Right ventricle myocardium inferior (tissue), 1 donor: ENCODE measurements at places on chromosomes 13 and 19. TPM values are rescaled to one million over a fixed set of nuclear protein-coding genes. Genes with fewer than 3 reads are reported as not detected.

Gene IGFL2
- total RNA-seq = not detected

Gene UGGT2
- total RNA-seq = 10.0 TPM

Gene IPO5
- 94.0 TPM for total RNA-seq

Gene APOE
- 9.9 TPM for total RNA-seq

Gene CEACAM3
- 0.32 TPM for total RNA-seq

Gene ZNF441
- total RNA-seq = 4.2 TPM

Gene FUT2
- not detected for total RNA-seq

Gene JAK3
- total RNA-seq = 1.9 TPM

Gene ANKLE1
- 0.19 TPM for total RNA-seq

DNA sequence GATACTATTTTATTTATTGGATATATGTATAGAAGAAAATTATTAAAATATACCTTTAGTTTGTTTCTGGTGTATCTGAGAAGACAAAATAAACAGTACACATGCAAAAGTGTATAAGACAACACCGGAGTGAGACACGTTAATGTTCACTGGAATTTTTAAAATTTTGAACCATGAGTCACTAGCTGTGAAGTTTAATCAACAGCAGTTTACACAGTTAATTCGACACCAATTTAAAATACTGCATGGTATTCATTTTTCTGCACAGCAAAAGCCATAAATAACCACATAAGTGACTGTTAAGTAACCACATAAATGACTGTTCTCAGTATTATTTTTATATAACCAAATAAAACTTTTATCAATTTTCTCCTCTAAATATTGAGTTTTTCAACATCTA is 418.7 kb upstream of the NBEA start:
- no peak for DNase-seq

DNA sequence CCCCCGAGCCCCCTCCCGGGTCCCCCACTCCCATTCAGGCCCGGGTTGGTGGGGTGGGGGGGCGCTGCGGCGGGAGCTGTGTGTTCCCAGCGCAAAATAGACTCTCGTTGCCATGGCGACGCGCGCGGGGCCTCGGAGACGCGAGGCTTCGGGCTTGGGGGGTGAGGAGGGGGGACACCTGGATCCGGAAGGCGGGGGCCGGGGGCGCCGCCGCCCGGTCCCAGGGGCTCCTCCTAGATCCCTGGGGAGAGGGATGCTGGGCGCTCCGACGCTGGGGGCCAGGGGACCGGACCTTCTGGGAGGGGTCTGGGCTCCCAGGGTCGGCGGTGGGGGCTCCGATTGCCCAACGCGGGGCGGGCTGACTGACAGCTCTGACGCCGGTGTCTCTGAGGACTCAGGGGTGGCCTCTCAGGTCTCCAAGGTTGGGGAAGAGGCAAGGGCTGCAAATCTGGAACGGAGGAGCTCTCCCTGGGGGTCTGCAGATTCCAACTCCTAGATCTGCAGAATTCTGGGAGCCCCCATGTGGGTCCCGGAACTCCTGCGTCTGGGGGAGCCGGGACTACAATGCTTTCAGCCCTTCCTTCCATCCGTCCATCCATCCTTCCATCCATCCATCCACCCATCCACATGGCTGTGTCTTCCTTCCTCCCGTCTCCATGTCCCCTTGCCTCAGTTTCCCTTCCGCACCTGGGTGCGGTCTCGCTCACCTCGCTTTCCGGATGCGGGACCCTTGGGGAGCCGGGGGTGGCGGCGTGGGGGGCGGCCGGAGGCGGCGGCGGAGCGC is 9.1 kb upstream of the SHISA7 start:
- no peak for DNase-seq

GRCh38 chr19:14116918-14117578 is 514 bp downstream of the PRKACA start:
- peak; percentile 80 for DNase-seq

GRCh38 chr19:34241513-34242337 is 12.6 kb upstream of the GARRE1 start:
- DNase-seq = no peak

GRCh38 chr19:45766869-45767346 is 2.1 kb downstream of the SIX5 start:
- DNase-seq = peak; percentile 81

GRCh38 chr13:105272660-105273631 is 1262.5 kb downstream of the EFNB2 start:
- no peak for DNase-seq

- no peak for DNase-seq
These were observed 21.7 kb downstream of the RFX2 start for GRCh38 chr19:6088602-6089049.

GRCh38 chr13:42574011-42574410 is at the start of gene TNFSF11:
TSS of gene TNFSF11 (plus strand) at chr13:42574152. CDS start at chr13:42574304, 152 bp downstream.
- no peak for DNase-seq

DNA sequence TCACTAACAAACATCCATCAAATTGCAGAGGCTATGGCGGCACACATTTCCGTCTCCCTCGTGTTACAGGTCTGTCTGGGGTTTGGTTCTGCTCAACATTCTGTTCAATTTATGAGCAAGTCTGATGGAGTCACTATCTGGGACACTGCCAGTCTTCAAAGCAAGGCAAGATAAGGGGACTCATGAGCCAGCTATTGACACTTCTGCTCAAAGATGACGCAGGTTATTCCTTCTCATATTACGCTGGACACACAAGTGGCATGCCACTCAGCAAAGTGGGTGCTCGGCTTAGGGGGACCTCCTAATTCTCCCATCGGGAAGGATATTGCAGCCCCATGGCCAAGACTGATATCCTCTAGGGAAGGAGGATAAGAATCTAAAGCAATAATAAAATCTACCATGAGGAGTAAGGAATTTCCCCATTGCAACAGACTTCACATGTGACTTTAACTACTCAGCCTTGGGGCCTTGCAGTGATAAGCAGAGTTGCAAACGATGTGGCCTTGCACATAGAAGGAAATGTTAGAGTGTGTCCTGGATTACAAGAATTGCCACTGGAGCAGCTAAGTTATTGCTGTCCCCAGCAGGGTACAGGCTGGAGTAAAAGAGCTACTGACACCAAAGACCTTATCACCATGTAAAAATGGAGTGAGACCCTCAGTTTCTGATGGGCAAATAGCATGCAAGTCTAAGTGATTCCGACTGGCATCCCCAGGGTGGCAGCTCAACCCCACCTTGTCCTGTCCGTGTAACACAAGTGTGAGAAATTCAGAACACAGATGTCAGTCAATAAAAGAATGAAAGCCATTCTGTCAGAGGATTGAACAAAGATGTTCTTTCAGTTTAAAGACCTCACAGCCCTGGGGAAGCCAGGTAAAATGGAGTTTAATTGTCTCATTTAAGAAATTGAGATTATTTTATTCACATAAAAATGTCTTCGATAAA is 306.1 kb downstream of the IRS2 start:
- DNase-seq = no peak

GRCh38 chr13:46817095-46817494 is 20.1 kb upstream of the ESD start:
- no peak for DNase-seq

DNA sequence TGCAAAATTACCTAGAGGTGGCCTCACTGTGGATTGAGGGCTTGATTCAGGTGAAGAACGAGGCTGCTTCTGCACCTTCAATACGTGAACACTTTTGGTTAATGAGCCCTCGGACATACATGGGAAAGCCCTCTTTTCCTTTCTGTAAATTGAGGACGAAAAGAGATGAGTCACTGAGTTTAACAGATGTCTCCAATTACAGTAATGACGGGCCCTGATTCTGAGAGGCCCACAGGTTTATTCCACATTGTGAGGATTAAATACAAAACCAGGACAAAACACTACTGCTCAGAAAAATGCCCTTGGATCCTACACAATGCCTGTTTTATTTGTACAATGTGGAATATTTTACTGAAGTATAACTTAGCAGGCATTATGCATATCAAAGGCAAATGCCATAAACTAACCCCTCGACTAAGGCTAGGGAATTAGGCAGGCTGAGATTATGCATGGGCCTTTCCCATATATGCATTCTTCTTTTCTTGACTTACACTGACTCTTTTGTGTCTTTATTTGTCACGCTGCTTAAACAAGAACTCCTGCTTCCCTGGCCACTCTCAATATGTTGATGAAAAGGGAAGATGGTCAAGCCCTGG is 819.9 kb downstream of the OLFM4 start:
- no peak for DNase-seq

GRCh38 chr13:102510072-102510471 is 86.7 kb upstream of the TPP2 start:
- no peak for DNase-seq

DNA sequence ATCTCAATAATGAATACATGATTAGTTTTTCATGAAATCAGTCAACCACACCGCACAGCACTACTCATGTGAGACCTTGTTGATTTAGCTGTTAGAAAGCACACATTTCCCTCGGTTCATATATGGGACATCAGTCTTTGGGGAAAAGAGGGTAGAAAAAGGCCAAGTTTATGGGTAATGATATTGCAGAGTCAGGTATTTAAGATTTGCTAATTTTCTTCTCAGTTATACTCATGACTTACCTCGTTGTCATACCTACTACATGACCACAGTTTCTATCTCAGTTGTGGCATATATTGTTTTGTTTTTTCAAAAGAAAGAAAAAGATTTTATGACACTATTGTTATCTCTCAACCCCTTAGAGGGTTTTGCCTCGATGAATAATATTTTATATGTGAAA is 165.6 kb downstream of the POU4F1 start:
- no peak for DNase-seq

DNA sequence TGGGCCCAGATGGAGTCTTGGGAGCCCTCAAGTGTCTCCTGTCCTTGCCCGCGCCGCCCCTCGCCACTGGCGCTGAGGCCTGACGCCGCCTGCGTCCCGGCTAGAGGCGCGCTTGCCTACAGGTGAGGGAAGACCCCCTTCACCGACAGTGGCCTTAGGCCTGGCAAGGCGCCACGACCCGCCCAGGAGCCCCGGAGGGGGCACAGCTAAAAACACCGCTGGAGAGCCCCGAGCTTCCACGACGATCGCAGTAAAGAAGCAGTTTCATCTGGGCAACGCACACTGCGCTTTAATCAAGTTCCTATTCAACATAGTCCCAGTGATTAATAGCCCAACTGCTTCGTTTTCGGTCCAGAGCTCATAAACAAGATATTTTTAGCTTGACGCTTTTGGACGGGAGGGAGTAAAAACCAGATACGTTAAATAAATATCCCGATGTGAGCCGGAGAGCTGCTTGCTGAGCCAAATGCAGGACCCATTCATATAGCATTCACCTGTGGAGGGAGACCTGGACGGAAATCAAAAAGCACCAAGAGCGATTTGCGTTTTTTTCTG is 1.5 kb upstream of the CEBPA start:
- DNase-seq = no peak

GRCh38 chr19:31160336-31160926 is 188.8 kb downstream of the TSHZ3 start:
- no peak for DNase-seq

DNA sequence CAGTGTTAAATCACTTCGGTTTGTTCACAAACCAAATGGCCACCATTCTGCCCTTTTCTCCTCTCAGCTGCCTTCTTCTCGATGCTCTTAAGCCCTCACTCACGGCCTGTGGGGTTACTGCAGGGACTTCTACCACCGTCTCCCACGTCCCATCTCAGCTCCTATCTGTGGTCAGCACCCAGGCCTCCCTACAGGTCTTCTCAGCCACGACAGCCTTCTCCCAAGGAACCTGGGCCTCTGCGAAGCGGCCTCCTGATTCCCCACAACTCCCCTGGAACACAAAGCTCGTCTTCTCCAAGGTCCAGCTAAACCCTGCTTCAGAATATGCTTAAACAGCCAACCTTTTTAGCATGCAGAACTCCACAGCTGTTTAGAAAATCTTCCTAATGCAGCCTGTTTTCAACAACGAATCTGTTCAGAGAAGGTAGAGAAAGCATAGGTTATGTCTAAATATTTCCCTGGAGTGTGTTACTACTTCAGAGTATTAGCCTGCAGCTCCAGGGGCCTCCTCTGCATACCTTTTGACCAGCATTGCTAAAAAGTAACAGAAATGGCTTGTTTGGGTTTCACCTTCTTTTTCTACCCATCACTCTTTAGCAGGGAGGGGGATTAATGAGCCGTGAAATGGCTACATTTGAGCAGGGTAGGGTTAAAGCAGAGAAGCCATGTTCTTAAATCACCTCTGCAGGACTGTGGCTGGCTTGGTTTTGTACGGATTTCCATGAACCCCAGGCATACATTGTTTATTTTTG is 104.0 kb downstream of the COL4A2 start:
- no peak for DNase-seq

GRCh38 chr13:39663958-39664357 is 8.5 kb downstream of the COG6 start:
- no peak for DNase-seq

- DNase-seq = no peak
These were observed 11.0 kb downstream of the TSHZ3 start for GRCh38 chr19:31338069-31338776.

DNA sequence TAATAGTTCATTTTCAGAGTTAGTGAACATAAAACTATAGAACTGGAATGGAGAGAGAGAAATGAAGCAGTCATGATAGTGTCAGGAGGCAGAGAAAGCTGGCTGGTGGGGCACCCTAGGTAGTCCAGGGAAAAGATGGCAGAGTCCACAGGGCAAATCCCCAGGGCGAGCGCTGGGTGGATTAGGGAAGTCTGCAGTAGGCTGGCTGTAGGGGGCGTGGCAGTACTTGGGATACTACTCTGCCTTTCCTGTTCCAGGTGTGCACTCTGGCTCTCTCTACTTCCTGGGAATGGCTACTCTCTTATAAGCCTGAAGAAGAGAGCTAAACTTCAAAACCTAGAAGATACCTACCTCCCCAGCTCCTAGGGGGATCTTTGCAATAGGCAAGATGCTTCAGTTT is 232.9 kb upstream of the SLC10A2 start:
- no peak for DNase-seq

GRCh38 chr19:54739587-54740497 is 1.5 kb downstream of the KIR2DL3 start:
- DNase-seq = no peak
